ENCODE measurements at places on chromosomes 13 and 19.

DNA sequence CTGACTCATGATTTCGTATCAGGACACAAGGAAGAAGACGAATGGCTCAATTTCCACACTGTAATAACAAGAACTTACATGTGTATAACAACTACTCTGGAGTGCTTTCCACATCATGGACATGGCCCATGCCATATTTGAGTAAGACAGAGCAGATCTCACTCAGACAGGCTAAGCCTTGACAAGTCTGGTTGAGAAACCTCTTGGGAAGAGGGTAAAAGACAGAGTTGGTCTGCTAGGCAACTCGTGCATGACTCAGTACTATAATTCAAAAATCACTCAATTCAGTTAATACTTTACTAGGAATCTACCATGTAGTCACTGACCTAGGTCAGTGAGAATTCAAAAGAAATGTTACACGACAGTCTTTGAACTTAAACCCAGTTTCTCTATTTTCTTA lies 5.7 kb upstream of the THSD1 start:
- no peak for DNase-seq

- DNase-seq: peak; percentile 78
Measured at GRCh38 chr13:100434010-100434763, 154.4 kb downstream of the GGACT start.

- no peak for DNase-seq
Measured at GRCh38 chr13:99013951-99014350, 36.1 kb upstream of the DOCK9 start.

- peak; percentile 94 for DNase-seq
Measured at GRCh38 chr19:44777715-44778347, at the start of gene CBLC. Gene CBLC (plus strand): TSS chr19:44777890. CDS start chr19:44777932, 42 bp downstream.

DNA sequence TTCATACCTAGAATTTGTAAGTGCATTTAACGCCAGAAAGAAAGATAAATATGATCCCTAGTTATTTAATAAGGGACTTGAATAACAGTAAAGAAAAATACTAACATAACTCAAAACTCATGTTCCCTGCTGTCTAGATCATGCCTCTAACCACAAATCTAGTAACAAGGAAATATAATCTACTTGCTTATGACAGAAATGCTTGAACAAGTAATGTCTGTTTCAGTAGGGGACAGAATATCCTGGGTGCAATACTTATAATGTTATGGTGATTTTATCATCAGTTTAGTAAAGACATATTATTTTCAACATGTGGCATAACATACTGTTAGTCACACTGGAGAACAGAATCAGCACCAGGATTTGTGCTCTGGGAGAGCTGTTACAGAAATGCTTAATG lies 861.9 kb upstream of the SLITRK1 start:
- DNase-seq: no peak

GRCh38 chr13:52651897-52652195 lies 790 bp upstream of the SUGT1 start:
- DNase-seq: no peak

- DNase-seq: no peak
Measured at GRCh38 chr19:1567116-1567847, 843 bp downstream of the MEX3D start.

DNA sequence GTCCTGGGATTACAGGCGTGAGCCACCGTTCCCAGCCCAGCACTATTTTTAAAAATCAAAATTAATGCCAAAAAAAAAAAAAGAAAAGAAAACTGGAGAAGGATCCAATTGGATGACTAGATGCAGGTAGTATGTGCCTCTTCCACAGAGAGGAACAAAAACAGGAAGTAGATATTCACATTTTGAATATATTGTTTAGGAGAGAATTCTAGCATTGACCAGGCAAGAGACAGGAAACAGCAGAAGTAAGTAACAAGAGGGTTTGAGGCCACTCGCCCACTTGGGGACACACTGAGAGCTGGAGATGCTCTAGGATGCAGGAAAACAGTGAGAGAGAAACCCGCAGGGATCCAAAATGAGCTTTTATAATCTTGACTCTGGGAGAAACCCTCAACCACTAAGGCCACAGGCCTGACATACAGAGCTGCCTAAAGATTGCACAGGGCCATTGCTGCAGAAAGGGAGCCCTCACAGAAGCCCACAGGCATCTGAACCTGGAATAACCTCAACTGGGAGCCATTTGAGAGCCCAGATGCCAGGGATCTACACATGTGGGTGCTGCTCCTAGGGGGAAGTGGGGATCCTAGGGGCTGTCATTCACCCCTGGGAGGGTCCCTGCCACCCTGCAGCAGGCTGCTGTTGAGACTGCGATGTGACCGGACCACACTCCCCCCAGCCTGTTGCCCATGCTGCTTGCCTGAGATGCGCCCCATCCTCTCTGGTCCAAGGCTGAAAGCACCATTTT lies 28.2 kb downstream of the IGFL2 start:
- DNase-seq: no peak

DNA sequence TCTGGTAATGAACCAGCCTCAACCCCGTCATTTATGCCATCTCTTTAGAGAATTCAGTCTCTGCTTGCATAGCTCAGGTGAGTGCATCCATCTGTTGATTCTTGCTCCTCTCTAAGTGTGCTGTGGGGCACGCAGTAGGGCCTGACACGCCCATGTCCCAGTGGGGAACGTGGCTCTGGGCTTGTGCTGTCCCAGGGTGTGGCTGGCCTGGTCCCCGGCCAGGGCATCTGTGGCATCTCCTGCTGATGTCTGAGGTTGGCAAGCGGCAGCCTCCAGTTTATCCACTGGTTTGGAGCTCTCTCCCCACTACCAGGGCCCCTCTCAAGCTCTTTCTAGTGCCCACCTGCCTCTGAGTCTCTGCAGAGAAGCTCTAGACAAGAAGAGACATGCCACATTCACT lies 146.6 kb upstream of the GJB6 start:
- no peak for DNase-seq

DNA sequence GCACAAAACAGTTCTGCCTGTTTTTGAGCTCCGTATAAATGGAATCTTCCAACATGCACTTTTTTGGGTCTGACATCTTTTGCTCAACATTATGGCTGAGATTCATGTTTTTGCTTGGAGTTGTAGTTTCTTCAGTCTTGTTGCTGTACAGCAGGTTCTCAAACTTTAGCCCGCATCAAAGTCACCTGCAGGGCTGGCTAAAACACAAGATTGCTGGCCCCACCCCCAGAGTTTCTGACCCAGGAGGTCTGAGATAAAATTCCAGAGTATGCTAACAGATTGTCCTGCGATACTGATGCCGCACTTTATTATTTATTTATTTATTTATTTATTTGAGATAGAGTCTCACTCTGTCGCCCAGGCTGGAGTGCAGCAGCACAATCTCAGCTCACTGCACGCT lies 79.8 kb upstream of the WASF3 start:
- DNase-seq: no peak

DNA sequence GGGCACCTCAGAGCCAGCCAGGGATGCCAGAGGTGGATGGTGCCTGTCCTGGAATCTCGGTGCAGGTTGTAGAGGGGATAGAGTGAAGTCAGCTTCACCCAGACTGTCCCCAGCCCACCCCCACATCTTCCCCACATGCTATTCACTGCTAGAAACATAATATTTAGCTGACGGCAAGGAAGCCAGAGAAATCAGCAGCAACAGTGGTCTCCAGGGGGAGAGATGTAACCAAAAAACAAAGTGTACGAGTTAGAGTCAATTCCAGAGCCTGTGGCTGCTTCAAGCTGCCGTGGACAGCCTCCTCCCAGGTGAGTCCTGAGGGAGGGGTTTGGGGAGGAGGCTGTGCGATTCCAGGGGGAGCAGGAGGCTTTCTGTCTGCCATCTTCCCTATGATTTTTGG lies 97.6 kb downstream of the ZNF536 start:
- no peak for DNase-seq

GRCh38 chr19:611481-611868 lies 21.8 kb downstream of the HCN2 start:
- no peak for DNase-seq

DNA sequence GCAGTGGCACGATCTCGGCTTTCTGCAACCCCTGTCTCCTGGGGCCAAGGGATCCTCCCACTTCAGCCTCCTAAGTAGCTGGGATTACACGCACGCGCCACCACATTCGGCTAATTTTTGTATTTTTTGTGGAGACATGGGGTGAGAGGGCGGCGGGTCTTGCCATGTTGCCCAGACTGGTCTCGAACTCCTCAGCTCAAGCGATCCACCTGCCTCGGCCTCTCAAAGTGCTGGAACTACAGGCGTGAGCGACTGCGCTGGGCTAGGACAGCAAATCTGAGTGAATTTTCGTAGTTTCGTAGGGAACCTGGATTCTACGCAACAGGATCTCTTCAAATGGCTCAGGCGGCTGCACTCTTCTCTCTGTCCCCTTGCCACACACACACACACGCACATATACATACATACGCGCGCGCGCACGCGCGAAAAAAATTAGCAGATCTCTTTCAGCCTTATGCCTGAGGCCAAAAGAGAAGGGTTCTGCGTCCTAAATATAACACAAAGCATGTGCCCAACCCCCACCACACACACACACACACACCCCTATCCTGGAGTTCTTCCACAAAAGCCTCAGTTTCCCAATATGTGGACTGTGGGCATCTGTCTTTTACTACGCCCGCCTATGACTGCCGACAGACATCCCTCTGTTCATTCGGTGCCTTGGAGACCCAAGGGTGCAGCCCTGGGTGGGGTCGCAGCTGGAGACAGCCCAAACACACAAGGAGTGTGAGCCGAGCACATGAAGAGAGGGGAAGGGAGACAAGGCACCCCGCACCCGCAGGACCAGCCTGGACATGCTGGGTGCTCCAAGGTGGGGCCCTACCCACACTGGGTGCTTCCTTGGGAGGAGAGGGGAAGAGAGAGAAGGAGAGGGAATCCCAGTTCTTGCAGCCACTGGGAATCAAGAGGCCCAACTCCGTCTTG lies 616 bp downstream of the PINLYP start:
- no peak for DNase-seq

GRCh38 chr13:99431927-99432608 lies 69.2 kb upstream of the TM9SF2 start:
- DNase-seq: no peak

DNA sequence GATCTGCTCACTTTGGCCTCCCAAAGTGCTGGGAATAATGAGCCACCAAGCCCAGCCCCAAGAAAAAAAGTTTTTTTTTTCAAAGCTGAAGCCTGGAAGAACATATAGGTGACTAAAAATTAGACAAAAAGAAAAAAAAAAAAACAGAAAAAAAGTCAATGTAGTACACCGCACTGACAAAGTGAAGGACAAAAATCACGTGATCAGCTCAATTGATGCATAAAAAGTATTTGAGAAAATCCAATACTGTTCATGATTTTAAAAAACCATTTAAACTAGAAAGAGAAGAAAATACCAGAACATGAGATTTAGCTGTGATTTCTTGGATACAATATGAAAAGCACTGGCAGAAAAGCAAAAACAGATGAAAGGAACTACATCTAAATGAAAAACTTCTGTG lies 10.5 kb upstream of the ERVV-2 start:
- DNase-seq: no peak

DNA sequence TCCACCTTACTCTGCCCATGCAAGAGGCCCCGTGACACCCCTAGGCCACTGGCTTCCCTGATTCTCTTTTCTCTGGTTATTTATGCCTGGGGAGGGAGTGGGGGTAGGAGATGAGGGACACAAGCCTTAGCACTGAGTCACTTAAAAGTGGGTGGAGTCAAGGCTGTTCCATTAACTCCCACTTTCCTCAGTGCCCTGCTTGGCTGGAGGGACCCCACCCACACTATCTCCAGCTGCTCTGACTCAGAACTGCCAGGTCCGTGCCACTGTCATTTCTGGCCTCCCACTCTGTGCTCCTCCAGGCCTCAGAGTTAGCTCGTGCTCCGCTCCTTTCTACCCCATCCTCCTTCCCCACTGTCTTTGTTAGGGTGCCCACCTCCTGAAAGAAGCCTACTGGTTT lies 113.4 kb upstream of the UQCRFS1 start:
- DNase-seq: no peak

DNA sequence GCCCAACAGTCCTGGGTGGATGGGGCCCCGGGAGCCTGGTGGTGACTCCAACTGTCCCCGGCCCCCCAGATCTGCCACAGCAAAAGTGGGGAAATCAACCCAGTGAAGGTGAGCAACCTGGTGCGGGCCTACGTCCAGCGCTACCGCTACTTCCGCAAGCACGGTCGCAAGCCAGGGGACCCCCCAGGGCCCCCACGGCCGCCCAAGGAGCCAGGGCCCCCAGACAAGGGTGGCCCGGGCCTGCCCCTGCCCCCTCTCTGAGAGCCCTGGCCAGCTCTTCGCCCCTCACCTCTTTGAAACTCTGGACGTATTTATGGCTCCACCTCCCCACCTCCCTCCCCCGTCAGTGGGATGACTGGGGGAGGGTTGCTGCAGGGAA lies 7.5 kb downstream of the IRF3 start:
- DNase-seq: no peak

GRCh38 chr13:21218351-21219035 lies 42.0 kb downstream of the MRPL57 start:
- no peak for DNase-seq

DNA sequence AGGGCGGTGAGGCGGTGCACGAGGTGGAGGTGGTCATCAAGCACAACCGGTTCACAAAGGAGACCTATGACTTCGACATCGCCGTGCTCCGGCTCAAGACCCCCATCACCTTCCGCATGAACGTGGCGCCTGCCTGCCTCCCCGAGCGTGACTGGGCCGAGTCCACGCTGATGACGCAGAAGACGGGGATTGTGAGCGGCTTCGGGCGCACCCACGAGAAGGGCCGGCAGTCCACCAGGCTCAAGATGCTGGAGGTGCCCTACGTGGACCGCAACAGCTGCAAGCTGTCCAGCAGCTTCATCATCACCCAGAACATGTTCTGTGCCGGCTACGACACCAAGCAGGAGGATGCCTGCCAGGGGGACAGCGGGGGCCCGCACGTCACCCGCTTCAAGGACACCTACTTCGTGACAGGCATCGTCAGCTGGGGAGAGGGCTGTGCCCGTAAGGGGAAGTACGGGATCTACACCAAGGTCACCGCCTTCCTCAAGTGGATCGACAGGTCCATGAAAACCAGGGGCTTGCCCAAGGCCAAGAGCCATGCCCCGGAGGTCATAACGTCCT lies 9.4 kb upstream of the PROZ start:
- no peak for DNase-seq

DNA sequence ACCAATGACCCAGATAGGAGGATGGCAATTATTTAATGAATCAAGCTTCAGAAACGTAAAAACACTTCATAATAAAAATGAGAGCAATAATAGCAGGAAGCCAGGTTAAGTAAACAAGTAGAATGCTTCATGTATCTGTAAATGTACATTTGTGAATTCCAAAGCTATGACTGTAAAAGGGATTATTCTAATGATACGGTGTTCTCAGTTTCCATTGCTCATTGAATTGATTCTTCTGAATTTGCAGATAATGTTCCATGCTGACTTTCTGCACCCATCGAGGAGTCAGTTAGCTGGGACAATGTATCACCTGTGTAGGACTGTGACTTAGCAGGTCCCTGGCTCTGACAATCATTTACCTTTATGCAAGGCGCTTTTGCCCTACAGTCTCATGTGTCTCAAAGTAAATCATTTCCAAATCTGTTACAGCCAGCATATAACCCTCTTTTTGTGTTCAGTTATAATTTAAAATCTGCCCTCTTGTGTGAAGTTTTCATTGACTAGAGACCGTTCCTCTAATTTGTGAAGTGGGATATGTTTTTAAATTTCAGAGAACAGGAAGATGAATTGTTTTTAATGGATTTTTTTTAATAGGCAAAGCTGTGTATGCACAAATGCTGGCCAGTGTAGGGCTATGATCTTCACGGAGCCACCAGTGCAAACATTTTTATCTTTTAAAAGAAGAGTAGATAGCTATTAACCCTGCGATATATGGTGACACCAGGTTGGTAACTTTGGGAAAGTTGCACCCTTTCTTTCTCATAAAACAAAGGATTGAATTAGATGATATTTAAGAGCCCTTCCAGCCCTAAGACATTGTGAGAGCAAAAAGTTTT lies 267.1 kb downstream of the KLF5 start:
- no peak for DNase-seq

- no peak for DNase-seq
Measured at GRCh38 chr13:113854238-113855011, 9.5 kb downstream of the GAS6 start.

Measured in HCT116 (cell line).